ENCODE measurements at places on chromosomes 11 and 22.

DNA sequence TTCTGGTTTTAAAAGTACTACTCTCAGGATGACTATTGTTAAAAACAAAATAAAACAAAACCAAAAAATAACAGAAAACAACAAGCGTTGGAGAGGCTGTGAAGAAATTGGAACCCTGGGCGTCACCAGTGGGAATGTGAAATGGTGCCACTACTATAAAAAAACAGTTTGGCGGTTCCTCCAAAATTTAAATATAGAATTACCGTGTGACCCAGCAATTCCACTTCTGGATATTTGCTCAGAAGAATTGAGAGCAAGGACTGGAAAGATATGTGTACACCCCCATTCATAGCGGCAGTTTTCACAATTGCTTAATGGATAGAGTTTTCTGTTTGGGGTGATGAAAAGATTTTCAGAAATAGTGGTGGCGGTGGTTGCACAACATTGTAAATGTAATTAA is 8.6 kb downstream of the APOA4 start:
- no peak for DNase-seq

GRCh38 chr11:88555829-88556202 is 218.3 kb upstream of the CTSC start:
- no peak for DNase-seq

- no peak for DNase-seq
These were observed 153.2 kb upstream of the E2F8 start for GRCh38 chr11:19393941-19394340.

- DNase-seq: no peak
These were observed 203.3 kb downstream of the DLG2 start for GRCh38 chr11:85423794-85424193.

DNA sequence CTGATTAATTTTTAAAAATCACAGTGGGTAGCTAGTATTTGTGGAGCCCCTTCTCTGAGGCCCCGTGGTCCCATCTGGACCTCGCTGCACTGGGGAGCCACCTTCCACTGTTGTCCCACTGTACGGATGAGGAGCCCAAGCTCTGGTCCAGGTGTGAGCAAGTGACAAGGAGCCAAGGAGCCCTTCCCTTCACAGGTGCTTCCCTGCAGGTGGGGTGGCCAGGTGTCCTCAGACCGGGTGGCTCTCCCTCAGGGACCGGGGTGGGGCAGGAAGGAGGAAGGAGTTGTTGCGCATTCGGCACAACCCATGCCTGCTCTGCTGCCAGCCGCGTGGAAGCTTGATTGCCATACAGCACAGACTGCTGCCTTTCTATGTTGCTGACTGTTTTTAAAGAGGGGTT is 10.4 kb upstream of the SEPTIN5 start:
- no peak for DNase-seq

GRCh38 chr11:95897731-95898130 is 26.2 kb downstream of the MTMR2 start:
- no peak for DNase-seq

GRCh38 chr22:35056486-35056885 is 9.5 kb upstream of the ISX start:
- no peak for DNase-seq

- DNase-seq: no peak
These were observed 13.9 kb downstream of the IL17REL start for GRCh38 chr22:49998718-49999062.

- no peak for DNase-seq
These were observed 695 bp downstream of the PEX26 start for GRCh38 chr22:18078329-18079041.

DNA sequence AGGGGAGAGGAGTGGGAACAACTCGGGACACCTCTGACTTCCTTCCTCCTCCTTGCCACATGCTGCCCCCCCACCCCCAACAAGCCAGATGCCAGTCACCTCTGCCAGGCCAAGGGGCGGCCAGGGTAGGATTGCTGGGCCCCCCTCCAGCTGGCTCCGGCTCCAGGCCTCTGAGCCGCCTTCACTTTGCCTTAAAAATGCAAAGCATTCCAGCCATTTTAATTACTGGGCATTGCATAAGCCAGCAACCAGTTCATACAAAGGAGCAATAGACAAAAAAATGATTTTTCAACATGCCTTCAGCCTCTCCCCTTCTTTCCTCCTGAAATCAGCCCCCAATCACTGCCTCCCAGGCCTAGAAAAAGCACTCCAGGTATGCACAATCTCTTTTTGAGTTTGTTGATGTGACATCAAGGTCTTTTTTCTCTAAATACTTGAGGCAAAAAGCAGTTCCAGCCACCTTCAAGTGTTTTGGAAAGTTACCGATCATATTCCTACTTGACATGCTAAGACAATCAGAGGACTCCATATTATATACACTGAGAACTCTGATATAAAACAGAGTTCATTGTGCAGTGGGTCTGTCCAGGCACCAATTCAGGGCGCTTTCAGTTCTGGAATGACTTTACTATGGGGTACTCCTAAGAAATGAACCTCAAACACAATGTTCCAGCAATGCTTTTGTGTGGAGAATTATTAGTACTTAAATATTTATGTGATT is 12.4 kb upstream of the TIMP3 start:
- DNase-seq: no peak

GRCh38 chr11:122102426-122102825 is 13.6 kb downstream of the BLID start:
- DNase-seq: no peak

- no peak for DNase-seq
These were observed 12.7 kb upstream of the IL2RB start for GRCh38 chr22:37162221-37163095.

DNA sequence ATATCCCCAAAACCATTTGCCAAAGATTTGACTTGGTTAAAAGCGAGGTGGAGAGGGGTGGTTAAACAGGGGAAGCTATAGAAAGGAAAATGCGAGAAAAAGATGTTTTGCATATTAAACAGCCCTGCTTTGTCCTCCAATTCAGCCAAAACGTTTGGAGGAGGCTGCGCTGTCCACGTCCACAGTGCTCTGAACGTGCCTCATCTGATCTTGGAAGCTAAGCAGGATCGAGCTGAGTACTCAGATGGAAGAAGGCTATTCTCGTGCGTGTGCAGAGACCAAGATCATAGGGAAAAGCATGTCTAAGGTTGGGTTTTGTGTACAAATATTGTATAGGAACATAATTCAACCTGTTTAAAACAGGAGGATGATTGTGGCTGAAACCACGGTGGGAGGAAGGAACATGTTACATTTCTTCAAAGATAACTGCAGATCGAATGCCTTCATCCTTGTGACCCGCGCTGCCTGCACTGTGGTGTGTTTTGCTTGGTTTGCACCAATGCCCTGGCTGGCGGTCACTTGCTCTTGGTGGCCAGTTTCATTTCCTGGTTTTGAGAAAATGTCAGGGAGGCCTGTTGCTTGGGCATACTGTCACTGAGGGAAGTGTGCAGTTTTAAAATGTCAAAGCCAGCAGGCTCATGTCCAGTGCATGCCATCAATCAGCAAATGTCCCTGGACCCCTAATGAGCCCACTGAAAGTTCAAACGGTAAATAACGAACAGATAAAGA is 40.4 kb downstream of the FLI1 start:
- DNase-seq: no peak

DNA sequence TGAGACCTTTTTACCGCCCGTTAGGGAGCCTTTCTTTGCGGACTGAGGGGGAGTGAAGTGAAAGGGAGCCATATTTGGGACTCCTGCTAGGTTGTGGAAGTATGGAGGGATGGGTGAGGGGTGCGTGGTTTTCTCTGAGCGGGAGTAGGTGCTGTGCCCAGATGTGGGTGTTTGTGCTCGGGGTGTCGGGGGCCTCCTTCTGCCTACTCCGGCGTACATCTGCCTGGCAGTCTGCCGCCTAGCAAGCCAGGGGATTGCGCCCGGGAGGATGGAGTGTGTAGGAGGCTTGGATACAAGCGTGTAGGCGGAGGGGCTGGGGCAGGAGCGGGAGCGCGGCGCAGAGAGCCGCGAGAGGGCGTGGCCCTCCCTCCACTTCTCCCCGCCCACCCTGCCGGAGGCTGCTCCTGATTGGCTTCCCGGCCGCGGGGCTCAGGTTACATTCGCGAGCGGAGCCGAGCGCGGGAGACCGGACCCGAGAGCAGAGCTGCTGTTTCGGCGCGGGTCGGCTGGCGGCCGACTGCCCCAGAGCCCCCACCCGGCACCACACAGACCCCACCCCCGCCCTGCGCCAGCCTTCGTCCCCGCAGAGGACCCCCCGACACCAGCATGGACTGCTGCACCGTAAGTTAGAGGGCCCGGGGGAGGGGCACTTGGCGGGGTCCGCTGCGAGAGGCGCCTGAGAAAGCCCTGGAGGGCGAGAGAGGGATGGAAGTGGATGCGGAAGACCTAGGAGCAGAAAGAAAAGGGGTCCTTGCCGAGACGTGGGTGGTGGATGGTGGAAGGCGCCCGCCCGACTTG is at the start of gene NRGN:
TSS of gene NRGN (plus strand) at position 464 of the 798 bp plus-strand sequence. CDS start at position 607, 143 bp downstream.
- peak; percentile 88 for DNase-seq

- DNase-seq: no peak
These were observed 33.2 kb downstream of the PPP2R1B start for GRCh38 chr11:111733016-111733415.

GRCh38 chr11:29685361-29685760 is 331.5 kb downstream of the KCNA4 start:
- DNase-seq: no peak

- no peak for DNase-seq
These were observed 2.0 kb upstream of the OR9I1 start for GRCh38 chr11:58127350-58127749.

- DNase-seq: no peak
These were observed 585.2 kb downstream of the BRD1 start for GRCh38 chr22:49242480-49242879.

DNA sequence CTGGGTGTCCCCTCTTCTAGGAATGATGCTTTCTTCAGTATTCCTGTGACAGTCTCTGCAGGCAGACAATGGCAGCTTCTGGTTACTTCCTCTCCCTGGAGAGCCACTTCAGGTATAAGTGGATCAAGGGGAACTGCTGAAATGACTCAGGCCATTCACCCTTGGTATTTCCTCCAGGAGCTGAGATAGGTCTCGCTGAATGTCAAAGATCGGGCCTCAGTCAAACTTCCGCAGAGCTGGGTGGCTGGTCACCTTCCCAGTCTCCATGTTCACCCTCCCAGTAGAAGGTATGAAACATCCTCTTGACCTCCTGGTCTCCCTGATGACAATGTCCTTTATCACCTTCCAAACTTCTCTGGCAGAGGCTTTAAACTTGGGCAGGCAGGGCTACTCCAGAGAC is 1.8 kb upstream of the ANKK1 start:
- no peak for DNase-seq

DNA sequence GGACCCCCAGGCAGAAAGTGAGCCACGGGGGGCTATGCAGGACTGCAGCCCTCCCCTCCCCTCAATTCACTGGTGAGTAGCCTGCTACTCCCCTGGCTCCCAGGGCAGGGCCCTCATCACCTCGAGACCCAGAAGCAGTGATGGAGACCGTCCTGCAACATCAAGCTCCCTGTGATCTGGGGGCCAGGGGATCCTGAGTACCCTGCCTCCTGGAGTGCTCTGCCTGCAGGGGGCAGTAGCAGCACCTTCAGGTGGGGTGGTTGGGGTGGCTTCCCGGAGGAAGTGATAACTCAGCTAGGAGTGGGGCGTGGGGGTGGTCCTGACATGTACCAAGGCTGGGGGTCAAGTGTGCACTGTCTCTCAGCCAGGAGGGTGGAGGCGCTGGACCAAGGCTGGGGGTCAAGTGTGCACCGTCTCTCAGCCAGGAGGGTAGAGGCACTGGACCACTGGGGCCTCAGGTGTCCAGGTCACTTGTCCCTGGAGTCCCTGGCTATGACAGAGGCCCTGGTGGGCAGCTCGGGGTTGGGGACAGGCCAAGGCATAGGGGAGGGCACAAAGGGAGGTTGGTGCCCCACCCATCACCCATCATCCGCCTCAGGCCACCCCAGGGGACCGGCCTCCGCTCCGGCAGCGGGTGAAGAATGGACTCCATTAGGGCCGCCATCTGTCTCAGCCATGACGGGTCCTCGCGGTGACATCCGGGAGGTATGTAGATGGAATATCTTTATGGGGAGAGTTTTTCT is 9.4 kb downstream of the RTN4R start:
- no peak for DNase-seq

- DNase-seq: no peak
These were observed 186.6 kb upstream of the CCDC90B start for GRCh38 chr11:83472806-83473205.

DNA sequence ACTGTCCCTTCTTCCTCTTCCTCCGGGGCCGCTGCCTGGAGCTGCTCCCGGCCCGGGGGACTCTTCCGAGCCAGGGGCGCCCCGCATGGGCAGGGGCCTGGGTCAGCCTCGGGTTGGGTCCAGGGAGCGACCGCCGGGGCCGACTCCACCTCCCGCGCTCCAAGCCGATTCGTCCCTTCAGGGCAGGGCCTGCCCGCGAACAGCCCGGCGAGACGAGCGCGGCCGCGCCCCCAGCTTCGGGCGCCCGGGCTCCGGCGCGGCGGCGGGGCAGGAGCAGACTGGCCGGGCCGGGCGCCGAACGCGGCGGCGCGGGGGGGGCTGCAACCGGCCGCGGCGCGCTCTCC is at the start of gene LARGE1:
TSS of gene LARGE1 (minus strand) at position 280 of the 344 bp plus-strand sequence.
- peak; percentile 27 for DNase-seq

GRCh38 chr11:6475936-6476335 is 2.2 kb upstream of the TRIM3 start:
- DNase-seq: no peak

GRCh38 chr22:46655861-46656608 is 35.8 kb downstream of the GRAMD4 start:
- no peak for DNase-seq

DNA sequence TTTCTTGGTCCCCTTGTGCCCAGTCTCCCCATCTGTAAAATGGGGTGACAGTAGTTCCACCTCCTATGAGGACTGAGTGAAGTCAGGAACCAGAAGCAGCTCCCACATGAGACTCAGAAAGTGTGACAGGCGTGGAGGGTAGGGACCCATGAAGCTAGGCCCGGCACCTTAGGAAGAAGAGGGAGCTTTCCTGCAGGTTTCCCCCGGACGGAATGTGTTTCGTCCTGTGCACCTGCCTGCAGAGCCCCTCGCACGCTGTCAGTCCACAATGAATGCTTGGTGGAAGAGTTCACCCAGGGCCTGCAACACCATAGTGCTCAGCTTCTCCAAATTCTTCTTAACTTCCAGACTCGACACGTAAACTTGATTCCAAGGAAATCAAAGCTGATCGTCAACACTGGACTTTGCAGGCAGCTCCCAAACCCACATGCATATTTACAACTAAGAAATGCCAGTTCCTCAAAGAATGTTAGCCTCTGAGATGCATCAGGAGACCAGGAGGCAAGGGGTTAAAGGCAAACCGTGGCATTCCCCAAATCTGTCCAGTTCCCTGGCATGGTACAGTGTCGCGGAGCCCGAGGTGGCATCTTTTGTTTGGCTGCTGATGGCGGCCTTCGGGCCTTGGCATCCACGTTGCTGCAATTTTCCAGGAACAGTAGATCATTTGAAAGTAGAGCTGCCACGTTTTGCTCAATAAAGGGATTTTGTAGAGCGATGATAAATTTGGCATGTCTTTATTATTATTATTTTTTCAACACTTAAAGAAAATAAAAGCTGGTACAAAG is 15.4 kb downstream of the LRP5 start:
- DNase-seq: no peak

- no peak for DNase-seq
These were observed 179.9 kb downstream of the DBX1 start for GRCh38 chr11:19980388-19980787.
